ENCODE measurements at places on chromosomes 16 and 17.

- no peak for DNase-seq
These were observed 168.8 kb downstream of the C16orf78 start for GRCh38 chr16:49542391-49542891.

DNA sequence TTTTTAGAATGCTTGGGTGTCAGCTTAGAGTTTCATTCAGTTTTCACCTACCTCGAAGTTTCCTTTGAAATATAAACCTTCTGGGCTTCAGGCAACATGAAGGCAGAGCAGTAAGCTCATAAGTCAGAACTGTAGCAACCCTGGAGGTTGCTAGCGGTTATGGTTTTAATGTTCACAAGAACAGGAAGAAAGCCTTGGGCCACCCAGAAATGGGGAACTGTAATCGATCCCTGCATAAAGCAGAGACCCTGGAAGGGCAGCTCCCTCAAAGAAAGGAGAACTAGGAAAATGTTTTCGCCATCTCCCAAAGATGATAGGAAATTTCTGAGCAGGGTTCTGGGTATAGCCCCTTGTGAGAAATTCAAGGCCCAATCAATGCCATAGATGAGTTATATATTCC, 47.8 kb upstream of the RASL10B start:
- no peak for DNase-seq

DNA sequence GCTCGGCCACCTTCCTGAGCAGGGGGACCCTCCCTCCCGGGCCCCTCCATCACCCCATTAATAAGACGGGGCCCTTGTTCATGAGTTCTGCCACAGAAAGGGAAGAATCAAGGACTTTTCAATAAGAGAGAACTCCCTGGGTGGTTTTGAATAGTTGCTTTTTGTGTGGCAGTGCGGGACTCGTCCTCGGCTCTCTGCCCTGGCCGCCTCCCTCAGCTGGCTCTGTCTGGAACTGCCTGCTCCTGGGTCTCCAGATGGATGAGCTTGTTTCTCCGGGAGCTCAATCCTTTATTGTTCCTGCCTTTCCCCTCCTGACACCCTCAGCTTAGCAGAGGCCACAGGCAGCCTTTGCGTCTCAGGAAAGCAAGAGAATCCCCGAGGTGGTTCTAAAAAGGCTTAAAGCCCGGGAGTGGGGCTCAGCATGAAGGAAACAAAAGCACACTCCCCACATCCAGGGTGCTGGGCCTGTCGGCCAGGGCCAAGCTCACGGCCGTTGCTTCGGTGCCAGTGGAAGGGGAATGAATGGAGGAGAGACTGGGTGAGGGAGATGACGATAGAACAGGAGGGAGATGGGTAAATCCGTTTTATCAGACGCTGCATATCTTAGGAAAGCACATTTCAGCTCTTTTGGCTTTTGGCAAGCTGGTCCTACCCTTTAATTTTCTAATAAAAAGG, 60.2 kb downstream of the RAI1 start:
- no peak for DNase-seq

DNA sequence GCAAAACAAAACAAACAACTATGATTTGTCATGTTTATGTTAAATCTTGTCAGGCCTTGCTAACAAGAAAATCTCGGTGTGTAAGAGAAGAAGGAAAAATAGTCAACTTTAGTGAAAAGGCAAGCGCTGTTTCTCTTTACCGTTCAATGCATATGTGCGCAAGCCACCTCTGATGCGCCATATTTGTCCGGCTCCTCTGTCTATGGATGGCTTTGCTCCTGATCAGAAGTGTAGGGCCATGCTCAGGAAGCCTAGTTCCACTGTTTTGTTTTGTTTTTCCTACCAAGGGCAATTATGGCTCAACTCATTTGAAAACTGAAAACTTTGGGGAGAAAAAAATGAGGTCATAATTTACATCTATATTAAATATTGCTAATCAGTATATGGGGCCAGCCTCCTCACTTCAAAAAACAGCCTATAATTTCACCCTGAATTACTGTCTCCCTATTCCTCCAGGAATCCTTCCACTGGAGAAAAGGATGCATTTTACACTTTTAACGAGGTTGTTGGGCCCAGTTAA, 4.5 kb downstream of the MAF start:
- DNase-seq = no peak

DNA sequence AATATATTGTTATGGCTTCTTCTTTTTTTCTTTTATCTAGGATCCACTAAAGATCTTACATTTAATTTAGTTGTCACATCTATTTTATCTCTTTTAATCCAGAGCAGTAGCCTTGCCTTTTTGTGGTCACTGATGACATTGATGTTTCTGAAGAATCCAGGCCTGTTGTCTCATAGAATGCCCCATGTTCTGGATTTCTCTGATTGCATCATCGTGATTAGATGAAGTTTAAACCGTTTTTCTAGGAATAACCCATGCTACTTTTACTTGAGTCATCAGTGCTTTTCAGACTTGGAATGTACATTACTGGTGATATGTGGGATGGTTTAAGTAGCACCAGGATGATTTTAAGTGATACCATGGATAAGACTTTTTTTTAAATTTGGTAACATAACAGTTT, 106.4 kb upstream of the CES5A start:
- no peak for DNase-seq

GRCh38 chr16:58652741-58653140, 23.1 kb upstream of the CNOT1 start:
- no peak for DNase-seq

GRCh38 chr17:59712862-59713261, 5.4 kb downstream of the VMP1 start:
- no peak for DNase-seq

DNA sequence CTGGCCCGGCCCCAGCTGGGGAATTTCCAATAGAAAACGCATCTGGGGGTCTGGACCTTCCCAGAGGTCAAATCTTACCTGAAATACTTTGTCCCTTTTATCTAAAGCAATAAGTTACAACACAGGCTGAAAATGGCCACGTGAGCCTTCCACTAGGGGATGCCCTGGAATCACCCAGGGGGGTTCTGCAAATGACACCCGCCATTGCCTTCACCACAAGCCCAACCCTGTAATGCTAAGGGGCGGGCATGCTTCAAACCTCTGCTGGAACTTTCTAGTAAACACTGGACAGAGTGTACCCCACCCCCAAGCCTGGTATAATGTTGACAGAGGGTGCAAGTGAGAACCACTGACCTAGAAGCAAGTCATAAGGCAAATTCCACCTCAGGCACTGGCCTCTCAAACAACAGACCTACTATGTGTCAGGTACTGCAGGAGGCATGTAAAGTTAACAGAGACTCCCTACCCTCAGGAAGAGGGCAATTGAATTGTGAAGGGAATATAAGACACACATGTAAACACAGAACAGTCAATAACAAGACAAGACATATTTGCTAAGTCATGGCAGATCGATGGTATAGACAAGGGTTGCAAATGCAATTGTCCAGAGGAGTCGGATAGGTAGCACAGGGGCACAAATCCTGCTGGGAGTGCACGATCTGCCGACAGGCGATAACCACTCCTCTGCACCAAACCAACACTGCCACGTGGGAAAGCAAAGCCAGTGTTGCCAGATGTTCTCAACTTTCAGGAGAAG, 59.0 kb downstream of the ARHGAP17 start:
- DNase-seq = no peak
